ENCODE measurements at places on chromosomes 4 and X. TPM values are rescaled to one million over a fixed set of nuclear protein-coding genes. Genes with fewer than 3 reads are reported as not detected.

- no peak for DNase-seq
These were observed 5.6 kb downstream of the TASL start for GRCh38 chrX:30572004-30572403.

GRCh38 chr4:6595897-6596537 is 21.0 kb downstream of the MAN2B2 start:
- no peak for DNase-seq

- no peak for DNase-seq
These were observed 84.5 kb upstream of the DKK2 start for GRCh38 chr4:107120661-107121060.

GRCh38 chr4:184826691-184827270 is 1.0 kb upstream of the ACSL1 start:
- DNase-seq = no peak

DNA sequence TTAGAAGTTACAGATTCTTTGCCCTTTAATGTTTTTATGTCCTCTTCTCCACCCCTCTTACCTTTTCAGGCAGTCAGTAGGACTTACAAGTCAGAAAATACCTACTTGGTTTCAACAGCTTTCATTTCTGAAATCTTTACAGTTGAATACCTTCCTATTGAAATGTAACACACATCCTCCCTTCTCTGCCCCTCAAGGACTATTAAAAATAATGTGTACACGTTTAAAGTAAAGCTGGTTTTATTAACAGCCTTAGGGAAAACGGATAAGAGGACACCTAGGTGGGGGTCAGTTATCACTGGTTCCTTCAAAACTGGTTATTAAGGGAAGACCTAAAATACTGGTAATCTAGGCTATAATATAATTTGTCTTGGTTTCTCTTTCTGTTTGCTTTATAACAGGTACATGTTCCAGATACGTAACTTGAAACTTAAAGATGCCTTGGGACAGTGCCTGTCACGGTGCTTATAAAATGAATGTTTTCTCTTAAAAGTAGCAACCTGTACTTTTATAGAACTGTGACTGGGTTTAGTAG is 1.8 kb downstream of the CCSER1 start:
- no peak for DNase-seq

GRCh38 chrX:155997436-155997835 is at the start of gene IL9R:
IL9R (plus strand) TSS chrX:155997696; CDS start chrX:155997760, 64 bp downstream.
- no peak for DNase-seq

Gene SSX3
- not detected for total RNA-seq

Gene FAM184B
- 5.1 TPM for total RNA-seq

GRCh38 chr4:153506341-153507309 is 40.5 kb downstream of the TMEM131L start:
- DNase-seq = no peak

GRCh38 chr4:138507522-138507921 is 265.4 kb upstream of the SLC7A11 start:
- DNase-seq = no peak

- peak; percentile 76 for DNase-seq
These were observed at the start of gene ELF4 for GRCh38 chrX:130110379-130111219. ELF4 (minus strand) TSS chrX:130110497; CDS start chrX:130081330, 29,167 bp downstream.

Gene TRIM61
- 2.1 TPM for total RNA-seq

- no peak for DNase-seq
These were observed 858 bp downstream of the DMP1 start for GRCh38 chr4:87650938-87651337.

Gene TEX13C
- total RNA-seq = not detected

DNA sequence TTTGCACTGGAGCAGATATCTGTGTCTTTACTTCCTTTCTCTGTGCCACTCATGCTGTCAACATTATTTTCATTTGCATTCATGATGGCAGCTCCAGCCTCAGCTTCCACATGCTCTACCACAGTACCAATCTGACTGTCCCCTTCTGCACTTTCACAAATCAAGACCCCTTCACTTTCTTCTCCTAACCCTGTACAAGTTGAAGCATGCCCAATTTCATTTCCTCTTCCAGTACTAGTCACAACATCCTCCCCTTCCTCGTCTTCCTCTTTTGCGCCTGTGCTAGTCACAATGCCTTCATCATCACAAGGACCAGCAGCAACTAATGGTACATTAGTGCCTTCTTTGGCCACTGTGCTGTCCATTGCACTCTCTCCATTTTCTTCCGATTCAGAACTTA is 26.5 kb downstream of the BOD1L1 start:
- DNase-seq = peak; percentile 26
